ENCODE measurements at places on chromosomes 6 and 20. TPM values are rescaled to one million over a fixed set of nuclear protein-coding genes. Genes with fewer than 3 reads are reported as not detected.

Gene SNTA1
- 5.1 TPM for total RNA-seq

Gene TGM3
- total RNA-seq: 0.31 TPM

Gene SLC17A3
- total RNA-seq: not detected

Gene SYCP2
- total RNA-seq: 1.4 TPM

Gene TCP11
- total RNA-seq: not detected

Gene BACH2
- total RNA-seq: 27.0 TPM

Gene C20orf202
- total RNA-seq: not detected

Gene GNAS-AS1
- 1.4 TPM for total RNA-seq

Gene TCF15
- not detected for total RNA-seq

Gene APOM
- 3.8 TPM for total RNA-seq

Gene MLN
- not detected for total RNA-seq

Gene GDAP1L1
- total RNA-seq: 142 TPM

Gene TXLNB
- total RNA-seq: 2.7 TPM

Gene LPIN3
- 6.9 TPM for total RNA-seq

Gene IMPG1
- total RNA-seq: 0.75 TPM

Gene ACOT13
- 27.5 TPM for total RNA-seq

Gene SIM1
- total RNA-seq: 2.4 TPM

Gene TPD52L1
- 3.5 TPM for total RNA-seq

Gene ASCC3
- total RNA-seq: 78.6 TPM

Gene RNF182
- not detected for total RNA-seq

Gene DNAH8
- total RNA-seq: 0.05 TPM

Gene RPN2
- 165 TPM for total RNA-seq

Gene POPDC3
- 18.8 TPM for total RNA-seq

Gene TRIM10
- total RNA-seq: 0.13 TPM

Gene IRAK1BP1
- total RNA-seq: 3.1 TPM

Gene GRM1
- total RNA-seq: 0.23 TPM

Gene LIME1
- 8.8 TPM for total RNA-seq

Gene AGER
- total RNA-seq: 1.4 TPM

Gene RHAG
- total RNA-seq: not detected

Gene ZC3H12D
- 0.23 TPM for total RNA-seq

Gene TUBB2B
- 74.6 TPM for total RNA-seq

Gene POM121L2
- not detected for total RNA-seq

Gene CCM2L
- 0.22 TPM for total RNA-seq

Gene JPH2
- total RNA-seq: 0.09 TPM

Gene GNRH2
- total RNA-seq: 0.68 TPM

Gene SLC17A4
- 0.08 TPM for total RNA-seq

Gene TNF
- total RNA-seq: 0.99 TPM

Gene COMMD7
- 17.2 TPM for total RNA-seq

Gene GRIK2
- total RNA-seq: 12.1 TPM

Gene SRMS
- total RNA-seq: not detected

Gene CDC40
- 17.8 TPM for total RNA-seq

Gene BEND6
- 31.1 TPM for total RNA-seq

Gene GPLD1
- total RNA-seq: 6.3 TPM

Gene SDC4
- total RNA-seq: 52.4 TPM

Gene SERPINB6
- 23.6 TPM for total RNA-seq

Gene ARFGEF3
- 9.0 TPM for total RNA-seq

Gene NKAIN4
- total RNA-seq: 0.61 TPM

Gene TREM1
- total RNA-seq: 0.76 TPM

Gene RRP36
- 44.1 TPM for total RNA-seq

Gene PNPLA1
- 0.11 TPM for total RNA-seq

Gene CLVS2
- 8.4 TPM for total RNA-seq
